Activated CD4-positive, alpha-beta T cell treated with anti-CD3 and anti-CD28 coated beads for 4 hours (primary cell): ENCODE measurements at places on chromosomes 2 and 18.

- no peak for DNase-seq
Observed at GRCh38 chr2:95031076-95031725, 5.7 kb downstream of the MAL start.

- no peak for DNase-seq
Observed at GRCh38 chr2:83730223-83730622, 728.9 kb downstream of the SUCLG1 start.

GRCh38 chr2:241849616-241850543, 8.8 kb downstream of the PDCD1 start:
- DNase-seq: no peak

DNA sequence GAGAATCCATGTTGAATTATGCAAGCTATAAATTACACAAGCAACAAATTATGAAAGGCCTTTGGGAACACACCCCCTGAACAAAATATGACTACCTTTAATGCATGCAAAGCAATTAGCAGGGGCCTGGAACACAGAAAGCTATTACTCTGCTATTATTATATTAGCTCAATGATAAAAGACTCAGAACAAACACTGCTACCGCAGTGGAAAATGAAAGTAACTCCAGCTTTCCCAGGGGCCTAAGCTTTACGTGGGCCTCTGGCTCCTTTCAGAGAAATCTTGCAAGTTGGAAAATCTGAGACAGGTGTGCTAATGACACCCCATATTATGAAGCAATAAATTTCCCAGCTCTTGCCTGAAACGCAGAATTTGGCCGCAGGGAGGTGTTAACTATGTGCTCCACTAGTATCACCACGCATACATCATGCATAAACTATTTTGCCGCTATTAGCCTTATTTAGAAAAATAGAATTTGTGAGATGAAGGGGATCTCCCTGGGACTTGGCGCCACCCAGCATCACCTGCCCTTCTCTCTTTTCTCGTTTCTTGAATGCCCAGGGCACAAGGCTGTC, 321.6 kb upstream of the LYPD1 start:
- no peak for DNase-seq

DNA sequence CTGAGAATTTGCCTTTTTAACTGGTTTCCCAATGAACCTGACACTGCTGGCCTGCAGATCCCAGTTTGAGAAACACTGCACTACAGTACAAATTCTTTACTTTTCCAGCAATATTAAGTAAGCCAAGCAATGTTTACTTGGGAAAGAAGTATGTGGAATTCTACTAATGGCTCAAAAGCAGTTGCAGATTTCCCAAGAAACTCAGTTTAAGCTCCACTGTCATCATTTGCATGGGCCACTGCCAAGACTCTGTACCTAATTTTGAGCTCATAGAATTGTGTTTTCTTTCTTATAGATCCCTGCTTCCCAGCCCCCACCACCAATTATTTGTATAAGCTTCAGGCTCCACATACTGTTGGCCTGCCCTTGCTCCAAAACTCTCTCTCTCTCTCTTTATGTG, 676.1 kb downstream of the RNF144A start:
- no peak for DNase-seq

GRCh38 chr2:189056200-189057106, 82.3 kb downstream of the COL3A1 start:
- no peak for DNase-seq

DNA sequence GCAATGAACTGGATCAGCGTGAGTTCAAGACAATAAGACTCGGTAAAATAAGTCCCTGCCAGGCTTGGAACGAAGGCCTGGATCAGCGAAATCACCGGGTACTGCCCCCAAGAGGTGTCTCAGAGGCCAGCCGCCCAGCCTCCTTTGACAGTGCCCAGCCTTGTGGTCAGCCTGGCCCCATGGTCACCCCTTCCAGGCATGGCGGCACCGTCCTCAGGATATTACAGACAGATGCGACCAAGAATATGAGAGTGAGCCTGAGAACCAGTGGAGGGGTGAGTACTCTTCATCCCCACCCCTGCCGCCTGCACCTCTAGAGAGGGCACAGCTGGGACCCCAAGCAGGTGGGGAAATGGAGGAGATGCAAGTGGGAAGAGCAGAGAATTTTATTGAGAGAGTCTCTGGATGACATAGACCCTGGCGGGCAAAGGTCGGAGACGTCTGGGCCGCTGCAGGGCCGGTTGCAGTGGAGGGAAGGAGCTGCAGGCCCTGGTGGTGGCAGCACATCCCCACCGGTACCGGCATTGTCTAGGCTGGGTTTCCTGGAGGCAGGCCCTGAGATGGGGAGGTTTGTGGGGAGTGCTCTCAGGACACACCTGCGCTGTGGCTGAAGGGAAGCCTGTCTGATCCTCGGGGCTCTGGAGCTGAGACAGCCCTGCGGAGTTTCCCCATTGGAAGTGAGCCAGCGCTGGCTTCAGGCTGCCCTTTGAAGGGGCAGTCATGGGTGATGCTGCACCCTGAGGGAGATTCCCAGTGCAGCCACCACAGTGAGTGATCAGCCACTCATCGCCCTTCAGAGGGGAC, 190.0 kb downstream of the SEPTIN10 start:
- no peak for DNase-seq

GRCh38 chr2:235468978-235469655, 24.7 kb upstream of the AGAP1 start:
- no peak for DNase-seq

DNA sequence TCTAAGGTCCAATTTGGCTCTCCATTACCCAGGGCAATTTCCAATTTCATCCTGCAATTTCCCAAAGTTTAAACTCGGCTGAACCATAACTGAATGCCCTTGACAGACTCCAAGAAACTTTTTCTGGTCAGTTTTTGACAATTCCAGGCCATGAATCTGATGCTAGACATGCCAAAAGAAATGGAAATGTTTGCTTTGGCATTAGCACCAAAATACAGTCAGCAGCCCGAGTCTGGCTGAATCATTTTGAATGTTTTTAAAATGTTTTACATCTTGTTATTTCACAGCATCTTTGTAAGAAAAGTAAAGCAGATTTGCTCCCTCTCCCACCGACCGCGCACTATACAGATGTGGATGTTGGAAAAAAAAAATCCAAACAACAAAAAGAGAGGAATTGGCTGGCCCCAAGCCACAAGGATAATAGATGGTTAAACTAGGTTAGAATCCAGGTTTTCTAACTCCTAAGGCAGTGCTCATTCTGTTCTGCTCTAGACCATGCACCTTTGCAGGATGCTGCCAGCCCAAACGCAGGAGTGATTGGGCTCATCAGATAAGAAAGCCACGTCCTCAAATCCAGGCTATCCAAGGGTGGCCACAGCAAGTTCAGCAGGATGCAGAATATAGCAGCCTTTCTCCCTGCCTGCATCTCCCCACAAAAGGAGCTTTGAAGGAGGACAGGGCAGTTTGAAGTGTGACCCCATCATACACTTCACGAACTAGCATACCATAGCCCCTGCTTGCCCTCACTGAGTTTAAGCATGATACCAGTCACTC, 167.5 kb downstream of the ALK start:
- no peak for DNase-seq

DNA sequence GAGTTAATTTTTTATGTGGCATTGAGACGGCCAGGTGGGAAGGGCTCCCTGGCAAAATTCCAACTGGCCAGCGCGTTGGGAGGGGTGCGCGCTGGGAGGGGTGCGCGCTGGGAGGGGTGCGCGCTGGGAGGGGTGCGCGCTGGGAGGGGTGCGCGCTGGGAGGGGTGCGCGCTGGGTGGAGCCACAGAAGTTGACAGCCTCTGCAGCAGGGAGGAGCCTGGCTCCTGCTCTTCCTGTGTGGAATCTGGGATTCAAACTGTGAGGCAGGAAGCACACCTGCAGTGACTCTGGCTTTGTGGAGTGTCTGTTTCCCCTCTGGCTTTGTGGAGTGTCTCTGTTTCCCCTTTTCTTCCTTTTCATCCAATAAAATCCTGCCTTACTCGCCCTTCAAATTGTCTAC, 147.9 kb upstream of the CBLN2 start:
- DNase-seq: no peak

- DNase-seq: no peak
Observed at GRCh38 chr2:209441541-209441940, 17.7 kb downstream of the MAP2 start.

- DNase-seq: no peak
Observed at GRCh38 chr2:239831861-239832489, 193.2 kb downstream of the NDUFA10 start.

GRCh38 chr18:11950824-11951223, 30.5 kb upstream of the IMPA2 start:
- DNase-seq: no peak

DNA sequence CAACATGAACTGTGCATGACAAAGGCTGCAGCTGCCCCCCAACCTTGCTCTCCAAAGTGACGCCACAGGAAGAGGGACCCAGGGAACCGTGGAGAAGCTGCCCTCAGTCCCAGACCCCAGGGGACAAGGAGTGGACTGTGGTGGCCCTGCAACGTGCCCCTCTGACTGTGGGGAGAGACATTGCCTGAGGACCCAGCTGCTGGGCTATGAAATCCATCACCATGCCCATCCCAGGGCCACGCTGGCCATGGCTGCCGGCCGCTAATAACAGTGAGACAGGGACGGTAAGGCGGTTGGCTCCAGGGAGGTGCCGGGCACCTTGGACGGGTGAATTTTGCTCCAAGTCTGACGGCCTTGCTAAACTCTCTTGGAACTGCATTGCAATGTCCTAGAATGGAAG, 211.3 kb upstream of the HDAC4 start:
- DNase-seq: no peak

DNA sequence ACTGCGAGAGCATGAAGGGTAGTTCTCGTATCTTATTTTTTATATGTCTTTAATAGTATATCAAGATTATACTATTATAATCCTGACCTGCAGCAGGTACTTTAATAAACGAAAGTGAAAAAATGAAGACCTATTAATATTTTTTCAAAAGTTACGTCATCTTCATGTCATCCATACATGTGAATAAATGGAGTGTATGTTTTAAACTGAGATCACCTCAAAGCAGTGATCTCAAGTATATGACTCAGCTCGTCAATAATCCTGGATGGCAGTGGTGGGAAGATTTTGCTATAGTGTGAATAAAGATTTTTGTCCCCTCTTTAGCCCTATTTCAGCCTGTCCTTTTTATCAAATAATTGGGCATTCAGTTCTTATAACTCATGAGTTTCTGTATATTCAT, 166.3 kb upstream of the FBXO11 start:
- DNase-seq: no peak

DNA sequence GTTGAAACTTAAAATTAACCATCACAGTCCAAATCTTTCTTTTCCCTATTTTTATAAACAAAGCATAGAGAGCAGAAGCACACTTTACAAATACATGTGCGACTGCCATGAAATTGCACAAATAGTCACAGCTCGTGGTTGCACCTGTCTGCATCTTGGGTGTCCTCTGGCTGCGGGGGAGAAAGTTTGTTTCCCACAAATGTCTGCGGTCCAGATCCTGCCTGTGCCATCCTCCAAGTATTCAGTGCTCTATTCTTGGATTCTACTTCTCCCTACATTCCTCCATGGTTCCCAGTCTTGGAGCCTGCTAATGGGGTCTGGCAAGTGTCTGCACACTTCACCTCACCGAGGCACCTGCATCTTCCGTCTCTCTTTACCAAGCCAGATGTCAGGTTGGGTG, 52.2 kb downstream of the SMIM21 start:
- no peak for DNase-seq

DNA sequence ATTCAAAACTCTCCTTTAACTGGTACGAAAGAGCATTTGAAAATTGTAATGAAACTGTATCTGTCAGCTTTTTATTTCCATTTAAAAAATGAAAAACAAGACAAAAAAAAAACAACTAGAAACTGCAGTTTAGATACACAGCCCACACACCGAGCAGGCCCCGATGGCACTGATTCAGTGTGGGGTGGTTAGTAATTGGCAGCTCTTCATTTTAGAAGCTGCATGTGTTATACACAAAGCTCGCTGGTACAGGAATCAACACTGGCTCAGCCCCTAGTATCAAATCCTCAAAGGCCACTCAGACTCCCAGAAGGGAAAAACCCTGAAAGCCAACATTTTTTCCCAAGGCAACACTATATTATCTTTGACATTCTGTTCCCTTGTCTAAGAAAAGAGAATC, 30.5 kb upstream of the RMDN2 start:
- no peak for DNase-seq

DNA sequence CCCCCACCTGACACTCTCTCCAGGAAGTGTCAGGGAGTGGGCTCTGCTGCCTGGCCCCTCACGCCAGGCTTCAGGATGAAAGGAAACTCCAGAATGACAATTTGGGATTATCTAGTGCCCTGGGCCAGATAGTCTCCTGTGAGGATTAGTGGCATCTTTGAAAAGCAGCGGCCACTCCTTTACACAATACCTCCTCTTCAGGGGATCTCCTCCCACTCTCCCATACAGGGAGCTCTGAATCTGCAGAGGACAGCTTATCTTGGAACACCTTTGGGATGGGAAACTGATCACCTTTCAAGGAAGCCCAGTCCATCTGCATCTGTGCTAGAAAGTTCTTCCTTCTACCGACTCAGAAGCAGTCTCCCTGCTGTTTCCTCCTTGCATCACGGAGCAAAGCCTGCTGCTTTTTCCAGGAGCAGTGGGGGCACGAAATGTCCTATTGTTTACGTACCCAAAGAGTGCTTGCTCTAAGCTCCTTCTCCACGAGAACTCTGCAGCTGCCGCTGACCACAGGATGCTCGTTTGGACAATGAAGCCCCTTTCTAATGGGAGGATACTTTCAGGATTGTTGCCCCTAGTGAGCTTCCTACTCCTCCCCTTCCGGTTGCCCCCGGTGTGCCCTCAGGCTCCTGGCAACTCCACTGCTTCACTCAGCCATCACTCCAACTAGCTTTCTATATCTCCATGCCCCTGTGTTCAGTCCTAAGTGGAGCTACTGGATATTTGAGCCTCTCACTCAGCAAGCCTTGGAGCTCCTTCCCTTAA, 31.5 kb downstream of the SIX3 start:
- DNase-seq: no peak

DNA sequence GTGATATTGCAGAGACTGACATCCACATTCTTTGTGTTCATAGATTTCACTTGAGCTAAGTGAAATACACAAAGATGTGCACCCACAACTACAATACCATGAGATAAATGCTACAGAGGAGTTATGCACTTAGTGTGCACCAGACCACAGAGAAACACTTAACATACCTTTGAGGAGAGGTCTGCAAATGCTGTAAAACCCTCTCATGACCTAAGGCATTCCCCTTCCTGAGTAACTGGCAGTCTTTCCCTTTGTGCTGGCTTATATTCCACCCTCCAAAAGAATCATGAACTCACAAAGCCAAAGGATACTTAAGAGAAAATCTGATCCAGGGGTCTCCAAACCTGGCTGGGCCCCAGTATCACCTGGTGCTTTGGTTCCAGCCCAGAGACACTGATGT, 16.2 kb downstream of the NXPH2 start:
- DNase-seq: no peak

- DNase-seq: no peak
Observed at GRCh38 chr2:197784956-197785941, at the start of gene BOLL. Gene BOLL (minus strand): TSS chr2:197785319. CDS start chr2:197781850, 3,469 bp downstream.

GRCh38 chr18:80191907-80192652, 55.2 kb downstream of the PARD6G start:
- DNase-seq: no peak

DNA sequence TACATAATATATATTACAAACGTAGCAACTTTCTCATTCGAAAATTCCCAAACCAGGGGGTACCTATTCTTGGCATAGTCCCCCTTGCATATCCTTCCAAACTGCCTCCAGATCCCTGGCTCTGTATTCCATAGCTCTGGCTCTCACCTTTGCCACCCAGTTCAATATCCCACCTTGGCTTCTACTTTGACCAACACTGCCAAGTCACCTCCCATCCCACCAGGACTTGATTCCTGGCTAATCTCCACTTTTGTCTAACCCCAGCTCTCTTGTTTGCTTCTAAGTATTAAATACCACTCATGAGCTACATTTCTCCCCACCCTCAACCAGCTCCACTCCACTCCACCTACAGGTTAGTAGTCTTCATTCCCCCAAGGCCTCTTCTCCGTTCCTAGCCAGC, 103.2 kb upstream of the WDR75 start:
- no peak for DNase-seq
